Calu3 (cell line): ENCODE measurements at places on chromosomes 7 and 10. TPM values are rescaled to one million over a fixed set of nuclear protein-coding genes. Genes with fewer than 3 reads are reported as not detected.

The KCNMA1 gene
- 0.45 and 0.59 TPM in 2 replicates for total RNA-seq

The RBM33 gene
- 82.9 and 85.3 TPM in 2 replicates for total RNA-seq

The ELN gene
- total RNA-seq, result 0.39 and 0.42 TPM in 2 replicates

The PALD1 gene
- total RNA-seq, result 0.38 and 1.5 TPM in 2 replicates

The DBF4 gene
- 22.0 and 28.4 TPM in 2 replicates for total RNA-seq

The GIMAP4 gene
- total RNA-seq, result not detected in 2 replicates

The PMPCB gene
- 34.2 and 34.4 TPM in 2 replicates for total RNA-seq

The GPR158 gene
- 0.12 TPM in 1 of 2 replicates, not detected in the other for total RNA-seq

The CYP26C1 gene
- total RNA-seq, result 0.39 and 0.45 TPM in 2 replicates

The VWDE gene
- 20.2 and 21.3 TPM in 2 replicates for total RNA-seq

The SAMD8 gene
- 19.5 and 19.9 TPM in 2 replicates for total RNA-seq

The WDFY4 gene
- total RNA-seq, result not detected in 2 replicates

The OR2A1 gene
- total RNA-seq, result not detected in 2 replicates

The DLX5 gene
- not detected in 2 replicates for total RNA-seq

The TRUB1 gene
- total RNA-seq, result 26.4 and 30.9 TPM in 2 replicates

The AS3MT gene
- 0.35 TPM in 1 of 2 replicates, not detected in the other for total RNA-seq

The GPNMB gene
- total RNA-seq, result 5.8 and 6.1 TPM in 2 replicates

The SYT15 gene
- total RNA-seq, result 1.5 and 2.2 TPM in 2 replicates

The SLC39A12 gene
- not detected in 2 replicates for total RNA-seq

The NRCAM gene
- 11.1 and 15.0 TPM in 2 replicates for total RNA-seq

The ANKRD30A gene
- total RNA-seq, result 0.10 TPM in 1 of 2 replicates, not detected in the other

The TMEM213 gene
- total RNA-seq, result 9.8 and 11.3 TPM in 2 replicates

The FAM241B gene
- 22.9 and 25.2 TPM in 2 replicates for total RNA-seq

The INHBA gene
- total RNA-seq, result 44.5 and 68.9 TPM in 2 replicates

The DTX2 gene
- 43.6 and 51.7 TPM in 2 replicates for total RNA-seq

The SPDYE6 gene
- not detected in 2 replicates for total RNA-seq

The SPDYE2 gene
- not detected in 2 replicates for total RNA-seq

The PRR15 gene
- total RNA-seq, result 76.1 and 111 TPM in 2 replicates

The DNAJB9 gene
- total RNA-seq, result 13.3 TPM in 2 replicates

The TMEM236 gene
- 0.38 and 0.51 TPM in 2 replicates for total RNA-seq

The CDHR1 gene
- not detected in 2 replicates for total RNA-seq
